ENCODE measurements at places on chromosomes 3 and 15. TPM values are rescaled to one million over a fixed set of nuclear protein-coding genes. Genes with fewer than 3 reads are reported as not detected.

The GOLGA8T gene
- total RNA-seq, result 0.17 TPM

The SMARCC1 gene
- total RNA-seq, result 30.4 TPM

The PARP9 gene
- total RNA-seq, result 12.8 TPM

The ECE2 gene
- total RNA-seq, result 0.17 TPM

The HRG gene
- total RNA-seq, result not detected

Measured in smooth muscle cell of the pulmonary artery (primary cell).